IMR-90 (cell line): ENCODE measurements at places on chromosomes 2 and 18. TPM values are rescaled to one million over a fixed set of nuclear protein-coding genes. Genes with fewer than 3 reads are reported as not detected.

The COLEC11 gene
- total RNA-seq, result under 0.01 and 0.28 TPM in 2 replicates

The ANO7 gene
- total RNA-seq, result 0.36 and 0.56 TPM in 2 replicates

- no peaks in the 10 kb centered on the region for H3K4me1 ChIP-seq
- no peaks in the 10 kb centered on the region for H3K27me3 ChIP-seq
- no peak for DNase-seq
- H3K27ac ChIP-seq, result no peak overlapping the region
- no peaks in the 10 kb centered on the region for H3K36me3 ChIP-seq
Measured at GRCh38 chr2:49021271-49021670, 133.0 kb downstream of the FSHR start.

- no peak overlapping the region for H3K4me3 ChIP-seq
- H3K27ac ChIP-seq, result no peak overlapping the region; the same call in 1 of the 2 replicates
- peaks cover 16% of the 10 kb centered on the region for H3K4me1 ChIP-seq
- peaks cover 11% of the 10 kb centered on the region for H3K27me3 ChIP-seq
- no peak for DNase-seq
Measured at GRCh38 chr2:9753665-9754531, 89.4 kb upstream of the TAF1B start.

DNA sequence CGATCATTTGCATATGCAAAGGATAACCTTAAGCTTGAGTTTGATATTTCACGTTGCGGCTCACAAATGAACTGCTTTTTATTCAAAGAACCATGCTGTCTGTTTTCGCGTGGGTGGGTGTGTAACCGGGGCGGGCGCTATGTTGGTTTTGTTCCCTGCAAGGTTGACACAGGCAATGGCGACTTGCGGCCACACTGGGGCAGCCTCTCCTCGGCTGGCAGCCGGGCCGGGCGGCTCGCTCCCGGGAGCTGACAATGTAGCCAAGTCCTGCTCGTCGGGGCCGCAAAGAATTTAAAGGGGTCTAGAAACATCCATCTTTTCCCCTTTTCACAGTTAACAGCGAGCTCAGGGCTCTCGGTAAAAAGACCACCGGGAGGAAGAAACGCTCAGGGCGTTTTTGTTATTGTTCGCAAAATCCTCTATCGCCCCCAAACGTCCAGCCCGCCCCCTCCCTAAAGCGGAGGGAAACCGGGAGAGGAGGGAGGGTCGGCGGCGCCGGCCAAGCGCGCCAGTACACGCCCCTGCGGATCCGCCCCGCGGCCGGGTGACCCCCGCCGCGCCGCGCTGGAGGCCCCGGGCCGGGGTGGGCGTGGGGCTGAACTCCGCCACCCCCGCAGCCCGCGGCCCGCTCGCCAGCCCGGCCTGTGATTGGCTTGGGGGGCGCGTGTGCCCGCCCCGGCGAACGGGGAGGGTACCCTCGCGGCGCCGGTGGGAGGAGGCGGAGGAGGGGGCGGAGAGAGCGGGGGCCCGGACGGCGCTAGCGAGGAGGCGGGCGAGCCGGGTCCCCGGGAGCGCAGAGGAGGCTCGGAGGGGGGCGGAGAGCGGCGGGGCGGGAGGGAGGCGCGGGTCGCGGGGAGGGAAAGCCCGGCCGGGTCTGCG is at the start of gene NEDD4L:
Gene NEDD4L, plus strand, starts transcription at position 736 of the 879 bp plus-strand sequence. CDS start 435 bp downstream, outside the sequence.
- no peaks in the 10 kb centered on the region for H3K36me3 ChIP-seq
- DNase-seq, result peak; percentile 83
- H3K4me3 ChIP-seq, result peak within 1 kb of the TSS; percentile 79
- peaks cover 2% of the 10 kb centered on the region for H3K27me3 ChIP-seq
